ENCODE measurements at places on chromosomes 7 and 10.
A peak's percentile ranks its signal among the peaks of the same experiment; 100 is the strongest.

DNA sequence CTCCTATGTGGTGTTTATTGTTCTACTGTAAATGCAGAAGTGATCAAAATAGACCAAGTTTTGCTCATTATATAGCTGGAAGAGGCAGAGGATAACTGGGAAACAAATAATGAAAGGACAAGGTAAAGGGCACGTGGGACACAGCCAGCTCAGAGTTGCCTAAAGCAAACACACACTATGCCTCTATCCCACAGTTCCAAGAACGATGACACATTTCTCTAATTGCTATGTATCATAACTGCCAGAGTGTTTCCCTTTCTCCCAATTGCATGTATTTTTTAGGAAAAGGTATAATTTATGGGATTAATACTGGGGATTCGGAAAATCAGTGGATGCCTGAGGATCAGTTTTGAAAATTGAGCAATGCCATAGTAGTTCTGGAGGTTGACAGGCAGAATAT lies 49.0 kb downstream of the CCDC71L start:
- DNase-seq = no peak

- peak; percentile 28 for DNase-seq
These were observed 26.2 kb downstream of the ABLIM1 start for GRCh38 chr10:114631666-114632417.

- DNase-seq = no peak
These were observed 960.7 kb upstream of the CELF2 start for GRCh38 chr10:10056961-10057360.

DNA sequence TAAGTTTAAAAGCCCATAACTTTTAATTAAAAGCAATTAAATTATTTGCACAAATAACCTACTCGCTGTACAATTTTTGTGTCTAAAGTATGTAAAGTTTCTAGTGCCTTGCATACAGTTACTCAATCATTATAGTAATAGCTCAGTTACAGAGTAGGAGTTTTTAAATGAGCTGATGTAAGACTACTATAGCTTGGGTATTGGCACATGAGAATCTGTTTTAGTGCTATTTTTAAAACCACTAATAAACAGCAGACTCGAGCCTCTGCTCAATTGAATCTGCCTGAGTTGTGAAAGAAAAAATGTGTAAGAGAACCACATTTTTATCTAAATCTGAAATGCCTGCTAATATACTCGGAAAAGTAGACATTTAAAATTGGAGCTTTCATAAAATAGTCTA lies 31.1 kb downstream of the CTNNA3 start:
- DNase-seq = no peak

- DNase-seq = no peak
These were observed 8.6 kb upstream of the GIMAP5 start for GRCh38 chr7:150728609-150729008.

DNA sequence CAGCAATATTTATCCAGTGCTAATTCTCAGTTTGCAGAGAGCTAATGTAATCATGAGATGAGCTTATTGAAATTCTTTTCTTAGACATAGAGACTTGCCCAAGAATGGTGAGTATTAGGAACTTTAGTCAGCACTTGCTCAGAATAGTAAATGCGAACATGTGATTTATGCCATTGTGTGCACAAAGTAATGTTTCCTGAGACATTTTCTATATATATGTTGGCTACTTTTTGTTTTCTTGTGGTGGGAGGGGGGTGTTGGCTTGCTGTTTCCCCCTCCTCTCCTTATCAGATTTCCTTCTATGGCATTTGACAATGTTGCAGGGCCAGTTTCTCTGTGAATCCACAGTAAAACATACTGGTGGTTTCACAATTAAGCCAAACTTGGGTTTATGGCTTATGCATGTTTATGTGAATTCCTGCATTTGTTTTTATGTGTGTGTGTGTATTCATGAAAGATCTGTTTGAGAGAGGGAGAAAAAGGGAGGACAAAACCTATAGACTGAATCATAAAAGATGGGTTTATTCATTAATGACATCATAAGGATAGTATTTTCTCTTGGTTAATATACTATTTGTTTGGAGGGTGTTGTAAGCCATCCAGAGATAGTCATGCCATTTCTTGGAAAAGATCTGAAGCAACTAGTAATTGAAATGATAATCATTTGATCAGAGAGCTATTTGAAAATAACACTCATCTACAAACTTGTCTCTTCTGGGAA lies 36.3 kb downstream of the ARID5B start:
- no peak for DNase-seq

- DNase-seq = no peak
These were observed 14.5 kb upstream of the LRRC4 start for GRCh38 chr7:128045766-128046165.

DNA sequence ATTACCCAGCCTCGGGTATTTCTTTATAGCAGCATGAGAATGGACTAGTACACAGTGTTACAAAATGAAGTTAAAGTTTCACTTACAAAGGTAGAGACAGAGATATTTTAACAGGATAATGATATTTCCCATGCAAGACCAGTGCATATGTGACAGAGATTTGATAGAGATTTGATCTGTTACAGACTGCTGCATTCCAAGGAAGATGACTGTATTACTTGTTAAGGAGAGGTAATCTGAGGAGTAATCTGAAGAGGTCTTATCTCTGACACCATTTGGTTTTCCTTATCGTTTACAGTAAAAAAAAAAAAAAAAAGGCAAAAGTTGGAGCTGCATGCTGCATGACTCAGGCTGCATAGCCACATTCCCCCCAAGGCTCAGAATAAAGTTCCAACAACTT lies 289.6 kb downstream of the POM121L12 start:
- no peak for DNase-seq

GRCh38 chr7:19708397-19709248 lies at the start of gene POLR1F:
POLR1F (minus strand) TSS chr7:19709037; CDS start chr7:19709016, 21 bp downstream.
- peak; percentile 85 for DNase-seq

GRCh38 chr10:123109466-123109865 lies 26.3 kb upstream of the HMX3 start:
- DNase-seq = no peak

DNA sequence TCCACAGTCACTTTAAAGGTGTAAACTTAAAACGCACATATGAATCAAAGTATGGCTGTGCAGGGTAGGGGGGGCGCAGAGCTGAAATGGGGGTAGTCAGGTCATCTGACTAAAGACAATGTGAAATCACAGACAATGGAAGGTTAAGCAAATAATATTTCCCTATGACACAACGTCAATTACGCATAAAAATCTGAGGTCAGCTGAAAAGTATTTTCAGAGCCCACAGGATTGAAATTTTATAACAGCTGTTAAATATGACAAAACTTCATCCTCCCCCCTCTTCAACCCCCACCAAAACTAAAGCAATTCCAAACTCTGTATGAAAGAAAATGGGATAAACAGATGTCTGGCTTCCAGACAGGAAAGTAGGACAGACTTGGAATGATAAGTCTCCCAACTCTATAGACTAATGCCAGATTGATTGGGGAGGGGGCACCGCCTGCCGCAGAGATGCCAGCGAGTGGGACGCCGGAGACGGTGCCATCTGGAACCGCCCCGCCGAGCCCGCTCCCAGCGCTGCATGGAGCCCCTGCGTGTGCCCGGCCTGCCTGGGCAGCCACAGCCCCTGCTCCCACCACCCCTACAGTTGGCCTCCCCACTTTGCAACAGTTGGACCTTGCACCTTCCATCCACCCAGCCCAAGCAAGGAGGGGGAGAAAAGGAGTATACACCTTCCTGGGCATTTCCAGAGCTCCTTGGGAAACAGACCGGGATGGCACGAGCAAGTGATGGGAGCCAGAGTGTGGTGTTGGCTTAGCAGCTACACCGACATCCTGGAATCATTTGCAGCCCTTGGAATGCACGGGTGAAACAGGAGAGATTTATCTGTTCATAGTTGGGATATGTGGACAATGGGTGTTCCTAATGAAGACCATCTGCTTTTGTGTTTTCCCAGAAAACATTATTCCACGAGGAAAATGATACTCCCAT lies 10.7 kb downstream of the EBF3 start:
- no peak for DNase-seq

GRCh38 chr7:100641860-100642533 lies 645 bp upstream of the TFR2 start:
- DNase-seq = no peak

GRCh38 chr10:19958787-19959186 lies 142.6 kb downstream of the PLXDC2 start:
- no peak for DNase-seq

DNA sequence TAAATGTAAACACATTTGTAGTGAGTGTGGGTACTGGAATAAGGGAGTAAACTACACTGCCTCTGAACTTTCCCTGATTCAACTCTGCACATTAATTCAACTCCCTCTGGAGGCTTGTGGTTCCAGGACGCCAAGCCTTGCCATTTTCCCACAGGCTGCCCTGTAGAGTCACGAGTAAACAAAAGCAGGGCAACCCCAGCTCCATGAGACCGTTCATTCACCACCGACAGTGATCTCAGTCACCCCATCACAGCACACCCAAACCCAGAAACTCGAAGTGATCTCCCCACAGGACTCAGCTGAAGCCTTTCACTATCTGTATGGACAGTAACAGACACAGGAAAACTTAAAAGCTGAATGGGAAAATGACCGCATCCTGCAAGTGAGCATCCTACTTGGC lies 218.8 kb upstream of the FRMD4A start:
- no peak for DNase-seq

GRCh38 chr7:50704844-50705243 lies 77.9 kb downstream of the GRB10 start:
- DNase-seq = no peak

DNA sequence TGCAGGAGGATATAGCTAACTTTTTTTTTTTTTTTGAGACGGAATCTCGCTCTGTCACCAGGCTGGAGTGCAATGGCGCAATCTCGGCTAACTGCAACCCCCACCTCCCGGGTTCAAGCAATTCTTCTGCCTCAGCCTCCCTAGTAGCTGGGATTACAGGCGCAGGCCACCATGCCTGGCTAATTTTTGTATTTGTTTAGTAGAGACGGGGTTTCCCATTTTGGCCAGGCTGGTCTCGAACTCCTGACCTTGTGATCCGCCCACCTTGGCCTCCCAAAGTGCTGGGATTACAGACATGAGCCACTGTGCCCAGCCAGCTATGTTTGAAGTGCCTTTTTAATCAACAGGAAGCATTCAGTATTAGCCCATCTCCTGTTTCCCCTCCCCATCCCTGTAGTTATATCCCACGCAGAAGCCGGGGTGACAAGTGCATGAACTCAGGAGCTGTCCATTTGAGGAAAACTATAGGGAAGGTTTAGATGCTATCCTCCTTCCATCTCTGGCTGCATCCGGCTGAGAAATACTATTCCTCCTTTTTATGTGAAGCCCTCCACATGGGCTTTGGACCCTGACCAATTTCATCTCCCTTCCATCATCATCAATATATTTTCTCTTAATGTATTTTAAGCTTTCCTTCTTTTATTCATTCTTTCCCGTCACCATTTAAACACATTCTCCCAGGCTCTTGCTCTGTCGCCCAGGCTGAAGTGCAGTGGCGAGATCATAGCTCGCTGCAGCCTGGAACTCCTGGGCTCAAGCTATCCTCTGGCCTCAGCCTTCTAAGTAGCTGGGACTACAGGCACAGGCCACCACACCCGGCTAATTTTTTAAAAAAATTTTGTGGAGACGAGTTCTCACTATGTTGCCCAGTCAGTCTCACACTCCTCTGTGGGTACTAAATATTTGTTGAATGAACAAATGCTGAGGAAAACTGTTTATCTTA lies 1.3 kb upstream of the POT1 start:
- no peak for DNase-seq

GRCh38 chr10:9294865-9295264 lies 1240.4 kb downstream of the GATA3 start:
- no peak for DNase-seq

DNA sequence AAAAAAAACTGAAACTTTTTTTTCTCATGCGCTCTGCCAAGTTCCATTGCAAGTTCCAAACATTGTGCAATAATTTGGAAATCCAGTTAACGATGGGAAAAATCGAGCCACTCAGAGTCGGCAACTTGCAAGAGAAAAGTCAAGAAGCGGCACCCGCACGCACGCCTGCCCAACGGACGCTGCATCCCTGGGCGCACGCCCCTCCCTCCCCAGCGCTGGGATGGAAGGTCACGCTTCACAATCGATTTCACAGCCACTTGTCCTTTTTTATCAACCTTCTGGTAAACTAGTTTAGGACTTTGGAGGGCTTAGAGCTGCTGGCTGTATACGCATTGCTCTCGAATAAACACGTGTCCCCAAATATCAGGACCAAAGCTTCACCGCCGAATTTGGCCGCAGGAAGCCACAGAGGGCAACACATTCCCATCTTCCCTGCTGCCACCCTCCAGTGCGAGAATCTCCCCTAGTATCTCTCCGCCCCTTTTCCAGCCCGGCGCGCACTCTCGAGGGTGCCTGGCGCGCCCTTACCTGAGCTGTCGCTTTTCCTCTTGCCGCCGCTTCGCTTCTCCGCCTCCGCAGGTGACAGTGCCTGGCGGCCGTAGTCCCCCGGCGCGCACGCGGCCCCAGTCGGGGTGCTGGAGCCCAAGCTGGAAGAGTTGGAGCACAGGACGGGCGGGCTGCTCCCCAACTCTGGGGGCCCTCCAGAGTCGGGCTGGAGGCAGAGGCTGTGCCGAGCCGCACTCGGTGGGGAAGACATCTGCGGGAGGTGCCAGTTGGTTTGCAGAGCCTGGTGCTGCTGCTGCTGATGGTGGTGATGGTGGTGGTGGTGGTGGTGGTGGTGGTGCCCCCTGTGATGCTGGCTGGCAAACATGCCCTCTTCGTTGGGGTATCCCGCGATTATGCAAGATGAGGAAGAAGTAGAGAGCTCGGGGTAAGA lies 857 bp downstream of the MEOX2 start:
- peak; percentile 50 for DNase-seq

- DNase-seq = no peak
These were observed 119.3 kb downstream of the NRP1 start for GRCh38 chr10:33215154-33215553.

GRCh38 chr7:134908289-134908688 lies 78.0 kb upstream of the AGBL3 start:
- no peak for DNase-seq

- no peak for DNase-seq
These were observed 65.8 kb upstream of the FRMD4A start for GRCh38 chr10:14396411-14397048.

GRCh38 chr7:155038335-155038734 lies 31.8 kb upstream of the HTR5A start:
- DNase-seq = no peak

DNA sequence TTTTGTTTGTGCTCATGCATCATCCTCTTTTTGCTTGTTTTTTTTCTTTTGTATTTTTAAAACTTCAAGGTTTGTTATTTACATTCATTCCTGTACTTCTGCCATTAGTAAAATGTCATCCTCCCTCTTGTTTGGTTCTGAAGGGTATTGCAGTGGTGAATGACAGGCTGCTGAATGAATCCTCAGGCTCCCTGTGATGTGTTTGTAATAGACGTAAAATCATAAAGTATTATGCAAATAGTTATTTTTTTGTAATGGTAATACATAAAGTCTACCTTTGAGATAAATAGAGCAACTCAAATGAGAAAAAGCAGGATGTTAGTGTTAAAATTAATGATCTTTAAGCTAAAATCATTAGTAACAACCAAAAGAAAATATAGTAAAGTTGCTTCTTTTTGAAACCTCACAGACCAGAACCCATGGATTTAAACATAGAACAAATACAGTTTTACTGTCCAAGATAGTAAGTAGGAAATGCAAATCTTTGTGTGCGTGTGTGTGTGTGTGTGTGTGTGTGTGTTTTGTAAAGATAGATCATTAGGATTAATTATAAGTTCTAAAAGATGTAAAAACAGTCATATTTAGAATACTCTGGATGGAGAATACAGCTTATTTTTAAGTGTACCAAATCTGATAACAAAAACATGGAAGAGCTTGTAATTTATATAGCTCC lies 4.5 kb downstream of the GLCCI1 start:
- DNase-seq = no peak
